ENCODE measurements at places on chromosomes 1 and 21.
A peak's percentile ranks its signal among the peaks of the same experiment; 100 is the strongest.

GRCh38 chr1:162386292-162387225 is 5.0 kb downstream of the C1orf226 start:
- no peak for DNase-seq

DNA sequence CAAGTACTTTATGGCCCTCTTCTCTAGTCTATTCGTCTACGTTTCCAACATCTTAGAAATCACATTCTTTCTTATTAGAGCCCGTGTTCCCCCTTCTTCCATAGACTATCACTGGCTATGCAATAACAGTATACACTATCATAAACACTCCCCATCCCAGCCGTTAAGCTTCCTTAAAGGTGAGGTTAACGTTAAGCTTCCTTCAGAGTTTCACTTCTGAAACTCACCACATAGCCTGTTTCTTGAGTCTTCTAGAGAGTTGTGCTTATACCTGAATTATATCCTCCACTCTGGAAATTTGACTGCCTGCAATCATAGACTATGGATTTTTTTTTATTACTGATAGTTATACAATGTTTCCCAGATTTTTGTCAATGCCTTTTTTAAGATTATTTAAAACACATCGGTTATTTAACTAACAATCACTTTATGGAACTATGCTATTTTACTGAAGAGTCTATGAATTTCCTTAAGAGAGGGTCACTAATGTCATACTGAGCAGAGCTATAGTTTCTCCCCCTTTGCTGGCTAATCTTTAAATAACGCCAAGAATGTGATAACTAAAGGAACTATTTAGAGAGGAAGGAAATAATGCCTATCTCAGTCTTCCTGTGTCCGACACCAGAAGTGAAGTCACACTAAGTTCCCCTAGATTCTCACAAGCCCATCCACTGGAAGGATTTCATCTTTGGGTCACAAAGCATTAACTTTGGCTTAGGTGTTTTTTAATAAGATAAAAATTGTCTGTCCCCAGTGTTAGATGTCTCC is 16.8 kb downstream of the FCER1A start:
- no peak for DNase-seq

DNA sequence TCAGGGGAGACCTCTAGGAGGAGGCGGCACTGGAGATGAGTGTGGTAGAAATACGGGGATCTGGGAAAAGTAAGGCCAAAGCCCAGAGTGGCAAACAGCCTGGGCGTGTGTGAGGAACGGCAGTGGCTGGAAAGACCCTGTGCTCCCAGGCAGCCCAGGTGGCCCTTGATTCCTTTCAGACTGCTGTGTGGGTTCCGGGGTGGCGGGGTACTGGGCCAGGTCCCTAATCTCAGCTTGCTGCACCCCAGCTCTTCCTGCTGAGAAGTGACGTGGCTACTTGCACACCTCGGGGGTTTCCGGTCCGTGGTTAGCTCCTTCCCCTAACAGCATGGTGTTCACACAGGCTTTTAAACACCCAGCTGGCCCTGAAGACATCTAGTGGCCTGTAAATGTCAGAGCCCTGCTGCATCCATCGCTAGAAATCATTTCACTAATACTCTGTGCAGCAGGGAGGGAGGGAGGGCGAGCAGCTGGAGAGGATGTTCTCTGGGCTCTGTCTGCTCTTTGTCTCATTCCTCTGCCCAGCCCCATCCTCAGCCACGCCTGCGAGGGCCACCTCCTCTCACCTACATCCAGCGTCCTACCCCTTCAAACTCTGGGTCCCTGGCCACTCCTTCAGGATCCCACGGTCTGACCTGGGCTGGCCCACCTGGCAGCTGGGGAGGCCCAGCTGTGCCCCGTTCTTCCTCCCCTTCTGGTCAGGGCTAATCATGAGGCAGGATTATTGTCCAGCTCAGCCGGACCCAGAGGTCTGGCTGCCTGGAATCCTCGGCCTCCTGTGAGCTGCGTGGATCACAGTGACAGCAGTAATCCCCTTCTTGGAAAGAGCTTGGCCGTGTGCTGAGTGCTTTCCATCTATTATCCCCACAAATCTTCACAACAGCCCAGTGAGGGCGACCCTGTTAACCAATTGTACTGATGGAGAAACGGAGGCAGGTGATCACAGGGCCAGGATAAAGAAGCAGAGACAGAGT is 7.2 kb downstream of the ZDHHC18 start:
- peak; percentile 90 for DNase-seq

DNA sequence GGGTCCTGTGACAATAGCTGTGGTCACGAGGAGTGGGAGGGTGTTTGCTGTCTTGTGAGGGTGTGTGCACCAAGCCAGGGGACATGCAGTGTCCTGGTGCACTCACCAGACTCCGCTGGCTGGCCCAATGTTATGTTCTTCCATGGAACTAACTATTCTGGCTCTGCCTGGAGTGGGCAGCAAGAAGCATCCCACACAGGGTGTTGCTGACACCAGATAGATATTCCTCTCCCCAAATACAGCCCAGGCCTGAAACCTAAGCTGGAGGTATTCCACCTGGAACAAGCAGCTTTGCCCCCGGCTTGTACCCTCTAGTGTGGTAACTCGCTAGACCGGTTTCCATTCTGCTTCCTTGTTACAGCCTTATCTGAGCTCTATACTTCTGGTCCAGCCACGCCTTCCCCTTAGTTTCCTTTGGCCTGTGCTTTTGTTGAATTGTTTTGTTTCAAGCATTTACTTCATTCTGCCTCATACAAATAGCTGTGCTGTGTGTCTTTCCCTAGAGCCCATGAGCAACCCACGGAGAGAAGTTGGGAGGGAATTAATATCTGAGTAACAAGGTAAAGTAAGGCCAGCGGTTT is 14.7 kb upstream of the LY9 start:
- no peak for DNase-seq

- no peak for DNase-seq
These were observed 45.6 kb downstream of the GNPAT start for GRCh38 chr1:231286603-231287002.
